ENCODE measurements at places on chromosomes 7 and 10.
A peak's percentile ranks its signal among the peaks of the same experiment; 100 is the strongest.

DNA sequence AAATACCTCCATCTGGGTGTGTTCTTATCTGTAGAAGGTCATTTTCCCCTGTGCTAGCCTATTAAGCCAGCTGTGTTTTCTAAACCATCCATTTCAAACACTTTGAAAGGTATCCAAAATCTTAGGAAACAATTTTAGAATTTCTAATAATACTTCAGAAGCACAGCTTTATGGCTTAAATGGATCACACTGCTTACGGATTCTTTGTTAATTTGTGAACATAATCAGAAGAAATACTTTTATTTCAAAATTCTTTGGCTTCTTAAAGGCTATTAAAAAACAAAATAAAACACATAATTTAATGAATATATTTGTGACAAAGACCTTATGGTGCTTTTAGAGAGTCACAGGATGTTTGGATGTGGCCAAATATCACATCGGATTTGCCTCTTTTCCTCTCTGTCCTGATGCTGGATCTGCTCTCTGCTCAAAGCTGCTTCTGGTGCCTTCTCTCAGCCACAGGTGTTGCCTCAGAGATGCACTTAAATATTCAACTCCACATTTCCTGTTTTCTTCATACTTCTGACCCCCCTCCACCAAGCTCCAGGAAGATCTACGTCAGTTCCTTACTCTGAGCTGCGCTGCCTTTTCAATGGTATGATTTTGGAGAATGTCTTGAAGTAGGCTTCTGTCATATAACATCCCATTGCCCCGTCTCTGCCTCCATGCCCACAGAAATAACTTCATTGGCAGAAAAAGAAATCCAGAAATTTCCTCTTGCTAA, 230.6 kb downstream of the MLLT10 start:
- DNase-seq, result no peak

- DNase-seq, result no peak
Measured at GRCh38 chr10:12934777-12935176, 66.7 kb downstream of the CCDC3 start.

DNA sequence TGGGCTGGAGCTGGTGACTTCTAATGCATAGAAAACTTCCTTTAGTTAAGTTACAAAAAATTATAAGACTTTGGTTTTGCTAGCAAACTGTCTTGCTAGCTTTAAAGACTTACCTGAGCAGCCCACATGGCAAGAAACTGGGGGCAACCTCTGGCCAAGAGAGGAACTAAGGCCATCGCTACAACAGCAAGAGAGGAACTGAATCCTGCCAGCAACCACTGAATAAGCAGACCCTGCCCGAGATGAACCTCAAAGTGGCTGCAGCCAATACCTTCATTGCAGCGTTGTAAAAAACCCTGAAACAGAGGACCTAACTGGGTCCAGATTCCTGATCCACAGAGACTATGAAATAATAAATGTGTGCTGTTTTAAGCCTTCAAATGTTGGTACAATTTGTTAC, 54.6 kb upstream of the STARD3NL start:
- DNase-seq, result no peak

DNA sequence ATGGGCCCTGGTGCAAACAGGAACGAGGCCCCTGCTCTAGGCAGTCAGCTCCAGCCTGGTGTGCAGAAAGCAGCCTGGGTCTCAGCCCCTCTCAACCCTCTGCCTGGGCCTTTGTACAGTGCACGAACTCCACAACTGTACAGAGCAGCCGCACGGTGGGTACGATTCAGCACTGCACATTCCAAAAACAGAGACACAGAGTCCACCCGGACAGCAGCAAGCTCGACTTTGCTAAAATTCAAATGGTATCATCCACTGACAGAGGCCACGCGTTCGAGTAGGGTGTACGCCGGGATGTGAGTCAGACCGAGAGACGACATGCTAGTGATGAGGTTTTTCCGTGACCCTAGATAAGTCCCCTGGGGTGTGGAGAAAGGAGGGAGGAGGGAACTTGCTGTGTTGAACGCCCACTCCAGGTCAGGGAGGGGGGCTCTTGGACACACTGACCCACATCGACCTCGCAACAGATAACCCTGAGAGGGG, 65.6 kb upstream of the PDGFA start:
- peak; percentile 31 for DNase-seq

- no peak for DNase-seq
Measured at GRCh38 chr7:74625446-74625845, 32.1 kb upstream of the GTF2I start.

GRCh38 chr10:2986391-2986801, 81.0 kb upstream of the PFKP start:
- no peak for DNase-seq

DNA sequence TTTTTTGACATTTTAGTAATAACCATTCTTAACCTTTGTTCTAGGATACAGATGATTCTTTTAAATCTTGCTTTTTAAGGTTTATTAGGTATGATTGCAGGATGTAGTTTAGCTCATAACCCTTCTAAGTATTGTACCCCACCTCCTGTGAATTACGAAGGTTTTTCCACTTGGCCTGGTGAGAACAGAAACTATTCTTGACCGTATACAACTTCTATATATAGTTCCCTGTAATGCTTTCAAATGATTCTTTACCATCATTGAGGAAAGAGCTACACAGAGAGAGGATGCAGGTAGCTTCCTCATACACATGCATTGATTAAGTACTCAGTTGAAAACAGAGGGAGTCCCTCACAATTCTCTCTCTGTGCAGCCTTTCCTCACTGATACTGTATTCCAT, 86.3 kb downstream of the PALS2 start:
- DNase-seq, result no peak

DNA sequence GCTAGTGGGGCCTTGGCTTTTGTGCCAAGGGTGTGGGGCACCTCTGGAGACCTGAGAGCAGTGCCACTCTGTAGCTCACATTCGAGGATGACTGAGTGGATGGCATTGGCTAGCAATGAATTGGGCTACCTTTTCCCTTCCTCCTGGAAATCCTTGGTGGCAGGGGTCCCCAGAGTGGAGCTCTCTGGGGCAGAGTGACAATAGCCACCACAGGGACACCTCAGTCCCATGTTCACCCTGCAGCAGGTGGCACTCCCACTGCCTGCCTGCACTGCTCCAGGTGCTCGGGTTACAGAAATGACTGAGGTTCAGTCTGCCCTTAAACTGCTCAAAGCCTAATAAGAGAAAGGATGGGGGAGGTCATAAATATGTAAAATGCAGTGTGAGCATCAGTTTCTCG, 17.8 kb downstream of the BTBD16 start:
- DNase-seq, result no peak

- DNase-seq, result no peak
Measured at GRCh38 chr7:29309041-29309854, 114.7 kb downstream of the CHN2 start.

DNA sequence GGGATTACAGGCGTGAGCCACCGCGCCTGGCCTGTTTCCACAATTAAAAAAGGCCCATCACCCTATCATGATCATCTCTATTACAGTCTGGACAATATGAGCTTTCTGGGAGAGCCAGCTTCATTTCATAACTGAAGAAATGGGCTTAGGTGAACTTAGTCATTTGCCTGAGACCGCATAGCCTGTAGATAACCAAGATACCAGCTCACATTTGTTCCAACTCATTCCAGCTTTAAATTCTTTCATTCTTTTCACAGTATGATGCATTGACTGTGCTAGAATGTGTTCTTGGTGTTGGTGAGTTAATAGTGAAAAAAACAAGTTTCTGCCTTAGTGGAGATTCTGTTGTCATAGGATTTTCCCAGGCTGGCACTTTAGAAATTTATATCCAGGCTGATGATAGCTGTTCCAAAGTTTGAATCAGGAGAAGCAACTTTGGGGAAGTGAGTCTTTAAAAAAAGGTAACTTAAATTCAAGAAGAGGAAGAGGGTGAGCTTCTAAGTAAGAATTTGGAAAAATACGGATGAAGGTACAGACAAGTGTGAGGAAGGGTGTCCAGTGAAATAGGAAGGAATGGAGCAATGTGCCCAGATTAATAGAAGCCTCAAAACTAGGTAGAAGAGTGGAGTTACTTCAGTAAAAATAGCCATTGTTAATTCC, 2.1 kb upstream of the H2AZ2 start:
- no peak for DNase-seq

- no peak for DNase-seq
Measured at GRCh38 chr7:45687721-45688120, 113.6 kb downstream of the ADCY1 start.

GRCh38 chr10:67257018-67257417, 331.2 kb downstream of the LRRTM3 start:
- DNase-seq, result no peak

GRCh38 chr7:87797798-87798403, 78.3 kb downstream of the SLC25A40 start:
- no peak for DNase-seq

GRCh38 chr10:3727268-3727667, 57.7 kb downstream of the KLF6 start:
- DNase-seq, result no peak

DNA sequence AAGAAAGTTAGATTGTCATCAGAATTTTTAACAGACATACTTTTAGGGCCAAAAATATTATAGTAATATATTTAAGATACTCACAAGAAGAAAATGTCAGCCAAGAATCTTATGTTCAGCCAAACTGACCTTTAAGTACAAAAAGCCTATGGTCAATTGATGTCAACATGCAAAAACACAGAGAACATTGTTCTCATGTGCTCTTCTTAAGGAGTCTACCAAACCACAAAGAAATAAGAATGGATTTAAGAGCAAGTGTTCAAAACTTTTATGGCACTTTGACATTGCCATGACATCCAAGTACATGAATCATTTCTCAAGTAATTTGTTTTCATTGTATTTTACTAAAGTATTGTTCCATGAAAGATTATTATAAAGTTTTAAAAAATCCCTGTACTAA, 180.4 kb downstream of the TMEM26 start:
- no peak for DNase-seq

DNA sequence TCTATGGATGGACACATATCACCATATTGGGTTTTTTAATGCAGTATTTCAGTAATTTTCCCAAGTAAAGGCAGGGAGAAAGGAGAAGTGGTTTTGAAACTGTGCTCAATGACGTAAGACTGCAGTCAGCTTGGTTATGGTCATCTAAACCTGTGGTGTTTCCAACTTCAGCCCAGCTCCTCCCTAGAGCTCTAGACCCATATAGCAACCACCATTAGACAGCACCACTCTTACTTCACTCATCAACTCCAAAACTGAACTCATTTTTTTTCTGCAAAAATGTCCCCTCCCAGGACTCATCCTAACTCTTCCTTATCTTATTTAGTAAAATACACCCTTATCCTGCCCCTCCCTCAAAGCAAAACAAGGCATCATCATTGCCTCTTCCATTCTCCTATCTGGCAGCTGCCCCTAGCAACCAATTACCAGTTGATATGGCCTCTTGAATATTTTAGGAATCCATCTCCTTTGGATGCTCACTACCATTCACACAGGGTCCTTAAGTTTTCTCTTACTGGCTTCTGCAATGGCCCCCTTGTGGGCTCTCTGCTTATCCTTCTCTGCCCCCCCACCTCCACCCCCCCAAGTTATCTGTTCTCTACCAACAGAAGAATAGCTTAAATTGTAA, 1.5 kb upstream of the RALA start:
- DNase-seq, result no peak

GRCh38 chr7:90832726-90833125, 236.6 kb downstream of the CDK14 start:
- no peak for DNase-seq

GRCh38 chr10:86310702-86311101, 55.9 kb downstream of the GRID1 start:
- DNase-seq, result no peak

DNA sequence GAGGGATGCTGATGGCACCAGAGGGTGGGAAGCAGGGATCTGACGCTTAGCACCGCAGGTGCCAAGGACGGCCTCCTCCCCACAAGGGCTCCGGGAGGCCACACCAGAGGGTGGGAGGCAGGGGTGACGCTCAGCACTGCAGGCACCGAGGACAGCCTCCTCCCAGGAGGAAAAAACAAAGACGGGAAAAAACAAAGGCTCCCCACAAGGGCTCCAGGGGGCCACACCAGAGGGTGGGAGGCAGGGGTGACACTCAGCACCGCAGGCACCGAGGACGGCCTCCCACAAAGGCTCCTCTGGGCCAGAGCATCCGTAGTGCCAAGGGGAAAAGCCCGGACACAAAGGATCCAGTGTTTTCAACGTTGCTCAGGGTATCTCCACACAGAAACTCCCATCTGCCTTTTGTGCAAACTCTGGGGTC, 25.6 kb downstream of the DIP2C start:
- DNase-seq, result no peak

- DNase-seq, result no peak
Measured at GRCh38 chr10:98100476-98100875, 34.0 kb upstream of the R3HCC1L start.

DNA sequence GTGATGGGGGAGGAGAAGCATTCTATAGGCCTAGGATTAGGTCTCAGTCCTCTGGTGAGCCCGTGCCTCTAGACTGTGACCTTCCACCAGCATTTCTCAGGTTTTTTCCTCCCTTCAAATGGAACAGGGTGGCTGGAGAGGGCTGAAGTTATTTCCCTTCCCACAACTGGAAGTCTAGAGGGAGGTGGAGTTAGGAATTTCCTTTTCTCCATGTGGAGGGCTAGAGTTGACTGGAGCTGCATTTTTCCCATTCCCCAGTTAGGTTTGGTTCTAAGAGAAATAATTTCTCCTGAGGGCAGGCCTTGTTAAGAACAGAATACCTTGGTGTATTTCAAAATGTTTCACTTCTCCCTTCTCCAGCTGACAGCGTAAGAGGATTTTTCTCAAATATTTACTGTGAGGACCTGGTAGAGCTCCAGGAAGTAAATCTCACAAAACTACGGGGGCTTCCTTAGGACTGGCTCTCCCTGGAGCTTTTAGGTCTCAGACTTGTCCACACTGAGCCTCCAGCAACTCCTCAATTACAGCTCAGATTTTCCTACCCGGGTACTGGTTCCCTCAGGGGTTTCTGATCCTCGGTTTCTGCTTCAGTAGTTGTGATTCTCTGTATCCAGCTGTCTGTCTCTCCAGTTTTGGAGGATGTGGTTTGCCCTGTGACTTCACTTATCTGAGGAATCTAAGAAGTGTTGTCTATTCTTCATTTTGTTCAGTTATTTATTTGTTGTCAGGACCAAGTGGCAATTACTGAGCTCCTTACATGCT, 6.0 kb upstream of the REEP3 start:
- no peak for DNase-seq

- no peak for DNase-seq
Measured at GRCh38 chr7:158054081-158054480, 533.5 kb downstream of the PTPRN2 start.

GRCh38 chr7:120783273-120783672, 74.7 kb downstream of the TSPAN12 start:
- DNase-seq, result no peak
